ENCODE measurements at places on chromosomes 7 and 10. TPM values are rescaled to one million over a fixed set of nuclear protein-coding genes. Genes with fewer than 3 reads are reported as not detected.

- no peak for DNase-seq
These were observed 47.4 kb downstream of the ALOX5 start for GRCh38 chr10:45421221-45422097.

- DNase-seq: no peak
These were observed 28.6 kb downstream of the JAZF1 start for GRCh38 chr7:28151965-28152364.

GRCh38 chr10:79995979-79996634 lies 47.2 kb upstream of the SFTPD start:
- DNase-seq: no peak

DNA sequence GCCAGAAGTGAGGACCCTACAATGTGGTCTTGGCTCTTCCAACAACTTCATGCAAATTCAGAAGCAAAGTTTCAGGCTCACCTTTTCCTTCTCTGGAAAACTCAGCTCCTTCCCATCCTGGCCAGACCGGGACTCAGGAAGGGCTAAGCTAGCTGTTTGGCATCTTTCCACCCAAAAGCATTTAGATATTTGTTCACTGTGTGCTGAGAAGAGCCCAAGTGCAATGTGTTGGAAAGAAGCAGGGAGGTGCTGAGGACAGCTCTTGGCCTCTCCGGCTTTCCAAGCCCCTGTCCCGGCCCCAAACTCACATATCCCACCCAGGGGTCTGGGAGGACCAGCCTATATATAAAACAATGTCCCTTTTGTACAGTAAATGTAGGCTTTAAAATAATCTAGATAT lies 44.5 kb downstream of the MKI67 start:
- no peak for DNase-seq

ZFYVE27 gene
- 10.0 TPM for total RNA-seq

PIP gene
- not detected for total RNA-seq

CACNA2D1 gene
- 7.8 TPM for total RNA-seq
